ENCODE measurements at places on chromosomes 2 and 18. TPM values are rescaled to one million over a fixed set of nuclear protein-coding genes. Genes with fewer than 3 reads are reported as not detected.
A peak's percentile ranks its signal among the peaks of the same experiment; 100 is the strongest.

The SLC9A4 gene
- 0.10 TPM for total RNA-seq

The IL37 gene
- total RNA-seq = not detected

The SCG2 gene
- 2.4 TPM for total RNA-seq

The CTAGE1 gene
- not detected for total RNA-seq

The LCT gene
- not detected for total RNA-seq

The TBR1 gene
- total RNA-seq = not detected

GRCh38 chr2:233794128-233794658 lies 16.1 kb downstream of the MROH2A start:
- DNase-seq = no peak

- DNase-seq = no peak
Observed at GRCh38 chr2:7071916-7072556, 154.8 kb downstream of the RNF144A start.

DNA sequence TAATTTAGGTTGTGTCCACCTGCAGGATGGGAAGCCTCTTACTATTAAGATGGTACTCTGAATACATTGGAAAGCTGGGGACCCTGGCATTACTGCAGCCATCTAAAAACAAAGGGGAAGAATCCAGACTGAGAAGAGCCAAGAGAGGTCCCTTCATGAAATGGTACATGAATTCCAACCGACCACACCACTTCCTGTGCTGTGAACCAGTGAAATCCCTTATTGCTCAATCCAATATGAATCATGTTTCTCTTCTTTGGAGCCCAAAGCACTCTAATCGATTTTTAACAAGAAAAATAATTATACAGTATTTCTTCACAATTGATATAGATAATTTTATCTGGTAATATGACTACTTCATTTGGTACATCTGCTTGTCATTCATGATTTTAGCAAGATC lies 479.7 kb upstream of the RAB6C start:
- DNase-seq = no peak

- no peak for DNase-seq
Observed at GRCh38 chr2:9667826-9668225, 37.0 kb upstream of the YWHAQ start.

DNA sequence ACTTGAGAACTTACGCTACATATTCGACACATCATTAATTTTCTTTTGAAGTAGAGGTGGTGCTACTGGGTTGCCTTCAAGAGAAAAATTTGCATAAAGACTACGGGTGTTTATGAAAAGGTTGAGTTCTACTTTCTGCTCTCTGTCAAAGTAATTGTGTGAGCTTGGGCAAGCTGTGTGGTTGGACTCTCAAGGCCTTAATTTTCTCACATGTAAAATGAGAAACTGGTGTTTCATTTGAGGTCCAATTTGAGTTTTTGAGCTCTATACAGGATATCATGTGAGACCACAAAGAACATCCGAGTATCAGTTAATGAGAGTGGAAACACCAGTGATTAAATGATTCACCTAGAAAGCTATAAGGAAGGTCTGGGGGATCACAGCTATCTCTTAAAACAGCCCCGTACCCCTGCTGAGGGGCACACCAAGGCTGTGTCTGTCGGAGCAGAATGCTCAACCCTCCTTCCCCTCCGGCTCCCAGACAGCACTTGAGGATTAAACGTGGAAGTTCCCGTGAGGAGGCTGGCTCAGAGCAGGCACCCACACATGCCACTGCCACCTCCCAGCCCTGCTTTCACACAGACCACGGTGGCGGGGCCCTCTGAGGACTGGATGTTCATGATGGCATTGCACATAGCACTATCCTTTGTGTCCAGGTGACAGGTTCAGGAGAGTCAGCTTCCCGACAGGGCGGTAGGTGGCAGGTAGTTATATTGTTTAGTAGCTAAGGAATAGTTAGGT lies 191.8 kb downstream of the RNF144A start:
- no peak for DNase-seq

DNA sequence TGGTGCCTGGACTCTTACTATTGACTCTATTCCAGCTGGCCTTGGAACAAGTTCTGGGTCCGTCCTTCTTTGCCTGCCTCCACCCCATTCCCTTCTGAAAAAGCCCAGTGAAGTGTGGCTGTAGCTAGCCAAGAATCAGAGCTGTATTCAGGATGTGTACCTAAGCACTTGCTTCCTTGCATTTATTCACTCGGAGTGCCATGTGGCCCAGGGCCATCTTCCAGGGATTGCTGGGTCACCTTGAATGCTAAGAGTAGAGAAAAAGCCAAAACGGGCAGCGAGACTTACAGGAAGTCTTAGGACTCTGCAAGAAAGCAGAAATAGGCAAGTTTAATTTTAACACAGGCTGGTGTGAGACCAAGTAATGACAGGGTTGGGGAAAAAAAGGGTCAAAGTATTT lies 4.1 kb downstream of the ITGA6 start:
- no peak for DNase-seq

DNA sequence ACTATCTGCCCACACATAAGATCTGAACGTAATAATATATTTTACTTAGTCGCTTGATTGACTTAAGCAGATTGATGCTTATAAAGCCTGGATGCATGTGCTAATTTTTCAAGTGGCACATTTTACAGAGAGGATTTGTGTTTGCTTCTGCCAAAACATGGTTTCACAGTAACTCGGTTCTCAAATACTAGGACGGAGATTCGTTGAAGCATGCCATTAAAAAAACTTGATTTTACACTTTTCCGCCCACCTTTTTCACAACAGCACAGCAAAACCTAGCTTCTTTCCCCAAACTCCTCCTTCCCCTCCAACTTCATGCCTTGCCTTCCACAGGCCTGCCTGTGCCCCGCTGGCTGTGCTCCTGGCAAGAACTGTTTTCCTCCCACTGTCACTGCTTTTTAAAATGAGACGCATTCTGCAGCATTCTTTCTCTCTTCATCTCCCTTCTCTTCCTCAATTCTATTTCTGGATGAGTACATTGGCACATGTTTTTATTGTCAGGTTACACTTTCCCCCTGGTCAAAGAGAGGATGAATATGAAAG lies 55.1 kb upstream of the LMAN1 start:
- DNase-seq = peak; percentile 64

- DNase-seq = no peak
Observed at GRCh38 chr2:240856151-240856980, 12.3 kb upstream of the AGXT start.

DNA sequence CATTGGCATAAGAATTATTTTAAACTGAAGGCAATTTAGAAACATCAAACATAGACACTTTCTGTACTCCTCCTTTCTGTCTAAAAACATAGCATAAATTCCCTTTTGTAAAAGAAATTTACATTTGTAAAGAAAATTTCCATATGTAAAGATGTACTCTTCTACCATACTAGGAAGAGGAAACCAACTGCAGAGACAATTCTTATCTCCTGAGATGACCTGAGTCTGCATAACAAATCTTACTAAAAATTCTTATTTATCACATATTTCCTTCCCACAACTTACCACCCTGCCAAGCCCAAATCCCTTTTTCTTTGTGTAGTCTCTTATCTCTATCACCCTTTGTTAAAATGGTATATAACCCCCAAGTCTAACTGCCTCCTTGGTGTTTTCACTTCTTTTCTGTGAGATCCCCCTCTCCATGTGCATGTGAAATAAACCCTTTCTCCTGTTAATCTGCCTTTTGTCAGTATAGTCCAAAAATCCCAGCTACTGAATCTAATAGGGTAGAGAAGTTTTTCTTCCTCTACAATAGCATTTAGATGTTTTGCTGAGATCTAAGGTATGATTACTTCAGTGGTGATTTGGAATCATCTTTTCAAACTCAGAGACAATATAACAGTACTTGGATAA lies 81.0 kb downstream of the CHN1 start:
- no peak for DNase-seq
